Naive thymus-derived CD4-positive, alpha-beta T cell (primary cell): ENCODE measurements at places on chromosomes 7 and 10.

DNA sequence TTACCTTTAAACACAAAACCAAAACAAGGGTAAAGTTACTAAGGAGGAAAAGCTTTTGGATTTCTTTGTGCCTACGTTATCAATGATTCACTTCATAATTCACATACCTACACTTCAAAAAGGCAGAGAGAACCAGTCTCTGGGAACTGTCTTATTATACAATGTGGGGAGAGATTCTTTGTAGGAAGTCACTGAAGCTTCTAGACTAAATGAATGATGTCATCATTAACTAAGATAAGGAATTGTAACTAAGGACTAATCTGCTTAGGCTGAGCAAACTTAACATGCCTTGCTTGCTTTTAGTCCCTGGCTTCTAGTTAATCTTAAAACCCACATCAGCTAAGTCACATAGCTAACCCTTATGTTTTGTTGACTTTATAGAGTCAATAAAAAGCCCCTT is 771.2 kb downstream of the NXPH1 start:
- H3K4me1 ChIP-seq, result no peaks in the 10 kb centered on the region
- H3K27ac ChIP-seq, result no peak overlapping the region
- H3K4me3 ChIP-seq, result no peak overlapping the region
- no peak for DNase-seq
- no peaks in the 10 kb centered on the region for H3K36me3 ChIP-seq
- H3K27me3 ChIP-seq, result no peaks in the 10 kb centered on the region

DNA sequence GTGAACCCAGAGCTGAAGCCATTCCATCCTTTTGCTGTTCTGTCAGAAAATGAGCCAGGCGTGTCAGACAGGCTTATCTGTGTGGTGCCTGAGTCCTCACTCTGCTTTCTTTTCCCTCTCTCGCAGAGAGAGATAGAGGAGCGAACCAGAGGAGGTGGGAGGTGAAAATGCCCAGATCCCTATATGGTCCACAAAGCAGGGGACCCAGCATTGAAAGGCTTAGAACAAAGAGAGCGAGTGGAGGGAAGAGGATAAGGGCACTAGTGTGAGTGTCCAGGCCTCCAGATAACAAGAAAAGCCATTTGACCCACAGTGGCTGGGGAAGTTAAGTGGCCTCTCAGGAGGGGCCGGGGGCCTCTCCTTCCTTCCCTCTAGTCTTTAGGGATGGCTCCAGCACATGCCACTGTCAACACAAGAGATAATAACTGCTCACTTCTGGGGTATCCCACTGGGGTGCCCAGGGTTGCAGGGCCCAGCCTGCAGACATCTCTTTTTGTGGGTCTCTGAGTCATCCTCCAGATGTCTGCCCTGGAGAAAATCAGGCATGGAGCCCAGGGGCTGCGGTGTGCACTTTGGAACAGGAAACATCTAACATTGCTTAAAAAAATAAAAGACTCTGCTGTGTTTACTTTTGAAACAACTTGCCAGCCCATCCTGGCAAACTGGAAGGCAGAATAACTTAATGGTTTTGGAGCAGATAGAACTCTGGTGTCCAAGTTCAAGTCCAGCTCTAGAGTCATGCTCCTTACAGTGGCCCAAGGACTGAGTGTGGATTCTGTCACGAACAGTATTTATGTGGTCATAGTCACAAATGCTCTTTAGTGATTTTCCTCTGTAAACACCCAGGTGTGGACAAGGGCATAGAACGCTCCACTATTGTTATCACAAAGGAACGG is 189.5 kb downstream of the CXCL12 start:
- H3K4me1 ChIP-seq, result no peaks in the 10 kb centered on the region
- no peak overlapping the region for H3K4me3 ChIP-seq
- no peak overlapping the region for H3K27ac ChIP-seq
- H3K27me3 ChIP-seq, result no peaks in the 10 kb centered on the region
- DNase-seq, result no peak

- H3K27ac ChIP-seq, result no peak overlapping the region
- no peaks in the 10 kb centered on the region for H3K4me1 ChIP-seq
- H3K4me3 ChIP-seq, result no peak overlapping the region
Observed at GRCh38 chr7:123004931-123005330, 9.4 kb upstream of the TAS2R16 start.

GRCh38 chr10:56583316-56583715 is 222.3 kb upstream of the ZWINT start:
- no peak overlapping the region for H3K27ac ChIP-seq
- no peaks in the 10 kb centered on the region for H3K27me3 ChIP-seq
- no peak for DNase-seq
- no peaks in the 10 kb centered on the region for H3K4me1 ChIP-seq
- no peak overlapping the region for H3K4me3 ChIP-seq
- no peaks in the 10 kb centered on the region for H3K36me3 ChIP-seq

DNA sequence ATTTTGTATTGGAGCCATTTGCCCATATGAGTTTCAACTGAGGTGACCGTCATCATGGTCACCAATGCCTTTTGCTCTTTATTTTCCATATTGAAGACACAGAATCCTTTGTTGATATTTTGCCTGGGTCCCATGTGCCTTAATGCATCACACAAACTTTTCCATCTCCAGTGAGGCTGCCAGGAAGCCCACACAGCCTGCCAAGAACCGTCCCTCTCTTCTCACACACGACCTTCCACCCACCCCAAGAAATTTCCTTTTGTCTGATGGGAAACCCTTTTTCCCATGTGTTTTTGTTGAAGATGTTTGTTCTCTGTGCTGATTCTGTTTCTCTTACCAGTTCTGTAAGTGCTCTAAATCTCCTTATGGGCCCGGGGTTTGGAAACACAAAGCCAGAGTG is 168.9 kb downstream of the CSTF2T start:
- no peak for DNase-seq
- no peaks in the 10 kb centered on the region for H3K36me3 ChIP-seq
- H3K27ac ChIP-seq, result no peak overlapping the region
- H3K27me3 ChIP-seq, result no peaks in the 10 kb centered on the region
- H3K4me1 ChIP-seq, result no peaks in the 10 kb centered on the region

DNA sequence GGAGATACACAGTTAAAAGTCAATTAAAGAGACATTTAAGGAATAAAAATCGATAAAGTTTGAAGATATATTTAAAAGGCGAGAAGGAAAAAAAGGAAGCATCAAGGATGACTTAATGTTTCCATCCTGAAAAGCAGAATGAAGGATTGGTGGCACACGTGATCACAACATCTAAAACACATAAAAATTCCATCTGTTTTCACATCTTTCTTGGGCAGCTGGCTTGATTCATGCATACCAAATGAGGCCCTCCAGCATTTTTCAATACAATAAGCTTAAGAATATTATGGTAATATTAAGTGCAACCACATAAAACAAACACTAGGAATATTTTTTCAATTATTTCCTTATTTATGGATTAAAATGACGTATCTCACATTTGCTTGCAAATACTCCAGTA is 112.6 kb downstream of the TPK1 start:
- no peak overlapping the region for H3K4me3 ChIP-seq
- no peak for DNase-seq
- no peaks in the 10 kb centered on the region for H3K4me1 ChIP-seq
- no peak overlapping the region for H3K27ac ChIP-seq
- H3K36me3 ChIP-seq, result no peaks in the 10 kb centered on the region

GRCh38 chr7:493661-494251 is 25.9 kb downstream of the PDGFA start:
- DNase-seq, result no peak
- H3K27ac ChIP-seq, result no peak overlapping the region
- H3K36me3 ChIP-seq, result no peaks in the 10 kb centered on the region
- H3K4me1 ChIP-seq, result no peaks in the 10 kb centered on the region

- no peaks in the 10 kb centered on the region for H3K27me3 ChIP-seq
- DNase-seq, result peak; percentile 49
- H3K27ac ChIP-seq, result peak overlapping the region; percentile 59
- peaks cover 8% of the 10 kb centered on the region for H3K36me3 ChIP-seq
- H3K4me1 ChIP-seq, result peaks cover 19% of the 10 kb centered on the region
Observed at GRCh38 chr10:6607182-6607581, 27.1 kb upstream of the PRKCQ start.

DNA sequence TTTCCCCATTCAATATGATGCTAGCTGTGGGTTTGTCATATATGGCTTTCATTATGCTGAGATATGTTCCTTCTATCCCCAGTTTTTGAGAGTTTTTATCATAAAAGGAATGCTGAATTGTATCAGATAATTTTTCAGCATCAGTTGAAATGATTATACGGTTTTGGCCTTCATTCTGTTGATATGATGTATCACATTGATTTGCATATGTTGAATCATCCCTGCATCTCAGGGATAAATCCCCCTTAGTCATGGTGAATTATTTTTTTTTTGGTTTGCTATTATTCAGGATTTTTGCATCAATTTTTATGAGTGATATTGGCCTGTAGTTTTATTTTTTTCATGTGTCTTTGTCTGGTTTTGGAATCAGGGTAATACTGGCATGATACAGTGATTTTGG is 1152.3 kb upstream of the C7orf33 start:
- no peaks in the 10 kb centered on the region for H3K36me3 ChIP-seq
- H3K27ac ChIP-seq, result no peak overlapping the region
- H3K4me3 ChIP-seq, result no peak overlapping the region
- no peaks in the 10 kb centered on the region for H3K27me3 ChIP-seq

- DNase-seq, result no peak
- no peak overlapping the region for H3K4me3 ChIP-seq
- H3K27me3 ChIP-seq, result no peaks in the 10 kb centered on the region
- no peak overlapping the region for H3K27ac ChIP-seq
- no peaks in the 10 kb centered on the region for H3K36me3 ChIP-seq
- peaks cover 31% of the 10 kb centered on the region for H3K4me1 ChIP-seq
Observed at GRCh38 chr10:71778071-71778825, 4.9 kb upstream of the VSIR start.

GRCh38 chr7:130384371-130384801 is 4.1 kb downstream of the CPA1 start:
- no peaks in the 10 kb centered on the region for H3K4me1 ChIP-seq
- H3K4me3 ChIP-seq, result no peak overlapping the region
- no peaks in the 10 kb centered on the region for H3K36me3 ChIP-seq
- H3K27ac ChIP-seq, result no peak overlapping the region

GRCh38 chr10:99346247-99346646 is 17.1 kb downstream of the CNNM1 start:
- no peak overlapping the region for H3K4me3 ChIP-seq
- no peak overlapping the region for H3K27ac ChIP-seq
- no peaks in the 10 kb centered on the region for H3K27me3 ChIP-seq
- no peak for DNase-seq
- no peaks in the 10 kb centered on the region for H3K4me1 ChIP-seq

DNA sequence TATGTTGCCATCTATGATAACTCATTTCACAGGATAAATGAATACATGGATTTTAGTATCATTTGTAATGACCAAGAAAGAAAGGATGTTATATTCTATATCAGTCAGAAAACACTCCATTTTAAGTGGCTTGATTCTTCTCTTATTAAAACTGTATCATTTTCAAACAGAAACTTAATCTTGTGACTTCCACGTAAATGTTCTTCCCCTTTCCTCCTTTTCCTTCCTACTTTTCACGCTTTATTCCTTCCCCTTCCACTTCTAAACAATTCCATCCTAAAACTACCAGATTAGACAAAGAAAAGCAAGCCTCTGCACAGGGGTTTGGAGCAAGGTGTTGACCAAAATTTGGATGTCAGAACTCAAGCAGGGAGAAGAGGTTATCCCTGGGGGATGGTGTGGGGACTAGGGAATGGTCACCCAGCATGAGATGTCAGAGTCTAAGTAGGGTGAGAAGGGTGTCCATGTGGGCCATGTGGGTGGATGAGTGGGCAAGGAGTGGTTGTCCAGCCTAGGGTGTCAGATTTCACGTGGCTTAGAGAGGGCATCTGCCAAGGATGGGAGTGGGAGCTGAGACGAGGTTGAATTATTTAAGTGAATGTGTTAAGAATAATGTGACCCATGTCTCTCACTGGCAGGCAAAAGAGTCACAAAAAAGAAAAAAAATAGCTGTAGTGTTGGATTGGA is 5.0 kb upstream of the GSAP start:
- no peaks in the 10 kb centered on the region for H3K27me3 ChIP-seq
- no peak overlapping the region for H3K27ac ChIP-seq
- H3K4me3 ChIP-seq, result no peak overlapping the region
- no peaks in the 10 kb centered on the region for H3K4me1 ChIP-seq

DNA sequence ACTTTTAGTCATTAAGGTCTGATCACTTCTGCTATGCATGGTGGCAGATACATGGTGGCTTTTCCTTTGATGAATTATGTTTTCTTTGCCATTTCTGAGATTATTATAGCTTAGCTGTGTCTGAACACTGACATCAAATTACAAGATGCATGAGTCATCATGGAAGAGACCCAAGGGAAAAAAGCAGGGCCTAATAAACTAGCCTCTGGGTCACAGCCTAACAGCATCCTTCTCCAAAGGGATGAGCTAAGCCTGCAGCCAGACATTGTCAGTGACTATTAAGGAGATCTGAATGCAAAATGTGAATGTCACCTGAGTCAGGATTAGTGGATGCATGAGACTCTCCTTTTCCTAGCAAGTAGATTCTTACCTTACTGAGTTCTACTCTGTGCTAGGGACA is 19.1 kb upstream of the OGDHL start:
- H3K27ac ChIP-seq, result no peak overlapping the region
- no peaks in the 10 kb centered on the region for H3K36me3 ChIP-seq
- no peaks in the 10 kb centered on the region for H3K27me3 ChIP-seq
- no peak for DNase-seq

DNA sequence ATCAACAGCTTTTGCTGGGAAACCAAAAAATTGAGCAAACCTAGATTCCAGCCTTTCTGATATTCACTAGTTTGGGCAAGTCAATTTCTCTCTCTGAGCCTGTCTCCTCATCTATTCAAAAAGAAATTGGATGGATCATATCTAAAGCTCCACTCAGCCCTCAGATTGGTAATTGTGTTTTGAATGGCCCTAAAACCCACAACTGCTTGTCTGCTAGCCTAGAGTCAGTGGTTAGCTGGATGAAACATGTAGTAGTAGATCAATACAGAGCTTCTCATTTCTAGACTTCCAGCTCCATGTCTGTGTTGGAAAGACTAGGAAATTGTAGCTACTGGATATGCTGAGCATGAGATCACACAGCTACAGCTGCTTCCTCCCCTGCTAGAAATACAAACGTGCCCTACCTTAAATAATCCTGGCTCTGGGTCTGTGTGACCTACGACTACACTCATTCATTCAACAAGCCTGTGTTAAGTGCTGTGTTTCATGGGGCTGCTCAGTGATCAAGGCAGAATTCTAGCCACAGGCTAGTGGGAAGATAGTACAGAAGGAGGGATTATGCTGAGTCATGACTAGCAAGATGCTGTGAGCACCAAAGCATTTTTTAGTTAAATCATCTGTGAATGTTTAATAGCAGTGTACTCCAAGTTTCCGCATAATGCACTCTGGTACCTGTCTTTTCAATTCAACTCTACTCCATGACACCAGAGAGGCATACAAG is 15.7 kb downstream of the DNTT start:
- H3K27ac ChIP-seq, result no peak overlapping the region
- H3K4me3 ChIP-seq, result no peak overlapping the region
- H3K4me1 ChIP-seq, result no peaks in the 10 kb centered on the region
- H3K36me3 ChIP-seq, result no peaks in the 10 kb centered on the region
- H3K27me3 ChIP-seq, result no peaks in the 10 kb centered on the region
- DNase-seq, result no peak

DNA sequence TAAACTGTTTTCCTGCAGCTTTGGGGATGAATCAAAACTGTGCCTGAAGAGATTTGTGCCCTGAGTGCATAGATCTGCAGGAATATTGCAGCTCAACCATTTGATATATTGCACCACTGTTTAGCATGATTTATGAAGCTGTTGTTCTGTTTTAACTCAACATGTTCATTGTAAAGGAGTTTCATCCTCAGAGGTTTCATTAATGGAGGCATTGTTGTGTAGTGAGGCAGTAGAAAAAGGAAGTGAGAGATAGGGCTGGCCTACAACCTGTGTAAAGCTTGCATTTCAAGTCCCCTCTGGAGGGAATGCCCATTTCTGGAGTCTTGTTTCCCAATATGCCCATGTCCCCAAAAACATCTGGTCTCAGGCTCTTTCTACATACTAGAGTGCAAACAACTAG is 67.5 kb downstream of the DNAJC12 start:
- no peaks in the 10 kb centered on the region for H3K36me3 ChIP-seq
- H3K4me3 ChIP-seq, result no peak overlapping the region
- no peaks in the 10 kb centered on the region for H3K27me3 ChIP-seq
- H3K27ac ChIP-seq, result no peak overlapping the region
